ENCODE measurements at places on chromosomes 6 and 20.

DNA sequence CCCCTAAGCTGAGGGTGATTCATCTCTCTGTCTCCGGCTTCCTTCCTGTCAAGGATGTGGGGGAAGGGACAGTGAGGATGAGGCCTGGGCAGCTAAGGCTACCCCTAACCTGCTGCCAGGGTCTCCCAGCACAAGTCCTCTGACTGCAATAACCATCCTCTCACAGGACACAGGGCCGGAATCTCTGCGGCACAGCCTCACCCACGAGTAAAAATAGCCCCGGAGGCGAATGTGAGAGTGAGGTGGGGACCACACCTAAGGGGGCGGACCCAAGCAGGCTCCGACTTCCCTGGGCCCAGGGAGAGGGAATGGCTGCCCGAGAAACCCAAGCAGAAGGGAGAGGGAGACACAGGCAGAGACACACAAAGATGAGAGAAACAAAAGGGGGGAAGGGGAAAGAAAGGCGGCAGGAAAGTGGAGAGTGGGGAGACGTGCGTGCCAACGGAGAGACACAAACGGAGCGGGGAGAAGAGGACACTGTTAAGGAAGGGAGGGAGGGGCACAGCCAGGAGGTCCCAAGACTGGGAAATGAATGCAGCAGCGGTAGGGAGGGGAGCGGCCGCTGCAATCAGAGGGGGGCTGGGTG is 1.4 kb downstream of the CLIC1 start:
- DNase-seq = no peak

DNA sequence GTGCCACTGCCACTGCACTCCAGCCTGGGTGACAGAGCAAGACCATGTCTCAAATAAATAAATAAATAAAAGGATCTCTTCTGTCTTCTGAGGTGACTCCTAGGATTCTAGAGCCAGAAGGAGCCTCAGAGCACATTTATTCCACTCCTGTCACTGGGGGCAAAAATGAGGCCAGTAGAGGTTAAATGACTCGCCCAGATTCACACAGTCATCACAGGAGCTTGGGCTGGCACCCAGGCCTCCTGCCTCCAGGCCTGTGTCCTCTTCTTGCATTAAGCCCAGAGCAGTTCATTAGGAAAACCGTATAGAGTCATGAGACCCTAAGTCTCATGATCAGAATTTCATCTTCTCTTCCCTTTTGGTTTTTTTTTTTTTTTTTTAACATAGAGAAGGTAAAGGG is 243.3 kb downstream of the NRN1 start:
- DNase-seq = no peak

DNA sequence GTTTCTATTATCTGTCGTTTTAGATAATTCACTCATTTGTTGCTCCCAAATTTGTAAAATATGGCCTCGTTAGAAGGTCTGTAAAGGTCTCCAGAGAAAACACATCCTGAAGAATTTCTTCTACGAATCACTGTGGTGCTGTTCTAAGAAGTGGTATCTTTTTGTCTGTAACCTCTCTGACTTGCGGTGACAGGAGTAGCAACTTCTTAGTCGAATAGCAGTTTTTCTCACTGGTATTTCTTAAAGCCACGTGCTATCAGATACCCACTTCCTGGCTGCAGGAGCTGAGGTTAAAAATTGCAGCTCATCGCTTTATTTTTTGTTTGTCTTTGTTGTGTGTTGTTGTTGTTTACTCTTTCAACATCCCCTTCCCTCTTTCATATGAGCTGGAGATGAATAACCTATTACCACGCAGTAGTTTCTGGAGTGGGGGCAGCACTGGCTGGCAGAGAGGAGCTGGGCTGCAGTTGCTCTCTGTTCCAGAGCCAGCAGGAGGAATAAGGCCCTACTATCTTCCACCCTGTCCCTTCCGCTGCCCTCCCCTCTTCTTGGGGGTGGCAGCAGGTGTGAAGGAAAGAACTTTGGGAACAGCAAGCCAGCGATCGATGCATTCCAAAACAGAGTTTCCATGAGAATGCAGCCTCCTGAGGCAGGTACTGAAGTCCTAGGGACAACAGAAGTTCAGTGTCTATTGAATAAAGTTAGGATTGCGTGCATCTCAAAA is 64.7 kb downstream of the C6orf118 start:
- no peak for DNase-seq

DNA sequence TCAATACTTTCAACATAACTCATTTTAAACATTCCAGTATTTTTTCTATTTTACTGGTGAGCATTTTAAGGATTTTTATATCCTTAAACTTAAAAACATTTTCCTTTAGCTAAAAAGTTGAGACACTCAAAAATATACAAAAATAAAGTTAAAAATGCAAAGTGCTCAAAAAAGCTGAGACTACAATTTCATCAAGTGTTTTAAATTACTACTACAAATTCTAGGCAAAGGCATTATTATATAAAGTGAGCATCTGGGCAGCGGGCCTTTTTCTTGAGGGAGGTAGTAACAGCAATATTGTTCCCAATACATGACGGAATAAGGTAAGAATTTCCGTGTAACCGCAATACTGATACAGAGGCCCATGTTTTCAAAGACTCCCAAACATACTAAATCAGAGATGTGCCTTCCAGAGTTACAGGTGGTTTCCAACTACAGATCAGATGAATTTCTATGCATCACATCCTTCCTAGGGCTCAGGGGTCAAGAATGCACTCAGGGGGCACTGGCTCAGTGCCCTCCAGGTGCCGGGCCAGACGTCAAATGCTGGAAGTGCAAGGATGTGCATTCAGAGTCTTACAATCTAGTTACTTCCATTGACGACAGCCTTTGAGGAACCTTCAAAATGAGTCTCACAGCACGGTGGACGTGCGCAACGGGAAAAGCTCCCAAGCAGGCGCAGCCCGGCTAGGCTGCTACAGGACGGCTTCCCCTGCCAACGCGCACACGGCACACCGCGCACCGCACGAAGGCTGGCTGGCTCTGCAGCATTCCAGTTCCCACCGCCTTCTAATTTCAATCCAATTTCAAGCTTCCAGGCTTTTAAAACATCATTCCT is 1.7 kb downstream of the PHF10 start:
- DNase-seq = no peak

- no peak for DNase-seq
Measured at GRCh38 chr6:89501222-89501621, 68.3 kb downstream of the ANKRD6 start.

- no peak for DNase-seq
Measured at GRCh38 chr20:35404614-35405259, 7.0 kb downstream of the UQCC1 start.

- no peak for DNase-seq
Measured at GRCh38 chr6:141688916-141689315, 443.8 kb upstream of the GJE1 start.

DNA sequence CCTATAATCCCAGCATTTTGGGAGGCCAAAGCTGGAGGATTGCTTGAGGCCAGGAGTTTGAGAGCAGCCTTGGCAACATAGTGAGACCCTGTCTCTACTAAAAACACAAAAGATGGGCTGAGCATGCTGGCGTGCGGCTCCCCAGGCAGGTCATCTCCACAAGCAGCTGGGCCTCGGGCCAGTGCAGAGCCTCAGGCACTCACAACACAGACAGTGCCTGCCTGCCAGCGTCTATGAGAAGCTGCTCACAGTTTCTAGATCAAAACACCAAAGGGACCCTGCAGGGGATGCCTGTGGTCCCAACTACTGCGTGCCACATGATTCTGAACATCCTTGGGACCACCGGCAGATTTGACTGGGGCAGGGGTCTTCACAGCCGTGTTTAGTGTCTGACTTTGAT is 59.4 kb downstream of the GINS1 start:
- no peak for DNase-seq

GRCh38 chr20:18144541-18145099 is 7.0 kb downstream of the KAT14 start:
- DNase-seq = no peak

DNA sequence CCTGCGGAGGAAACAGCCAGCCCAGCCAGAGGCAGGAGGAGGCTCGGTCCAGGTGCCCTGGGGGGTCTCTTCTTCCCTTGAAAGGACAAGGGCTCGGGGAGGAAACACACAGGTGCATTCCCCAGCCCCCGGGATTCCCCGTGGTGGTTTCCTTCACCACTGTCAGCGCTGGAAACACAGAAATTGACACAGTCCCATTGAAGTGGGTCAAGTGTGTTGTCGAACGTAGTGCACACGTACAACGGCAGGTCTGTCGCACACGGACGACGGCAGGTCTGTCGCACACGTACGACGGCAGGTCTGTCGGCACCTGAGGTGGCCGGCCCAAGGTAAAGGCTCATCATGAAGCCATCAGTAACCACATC is 80.9 kb downstream of the DLL1 start:
- DNase-seq = no peak

- no peak for DNase-seq
Measured at GRCh38 chr6:53301801-53302537, 46.8 kb downstream of the ELOVL5 start.

- DNase-seq = no peak
Measured at GRCh38 chr20:9454791-9455190, 59.6 kb upstream of the LAMP5 start.

- no peak for DNase-seq
Measured at GRCh38 chr6:158774717-158775449, 44.3 kb downstream of the EZR start.

- DNase-seq = no peak
Measured at GRCh38 chr6:147621263-147621662, 112.8 kb downstream of the SAMD5 start.

- no peak for DNase-seq
Measured at GRCh38 chr6:162450358-162450757, 277.2 kb downstream of the PRKN start.

- DNase-seq = no peak
Measured at GRCh38 chr6:91562955-91563354, 976.1 kb upstream of the MAP3K7 start.

DNA sequence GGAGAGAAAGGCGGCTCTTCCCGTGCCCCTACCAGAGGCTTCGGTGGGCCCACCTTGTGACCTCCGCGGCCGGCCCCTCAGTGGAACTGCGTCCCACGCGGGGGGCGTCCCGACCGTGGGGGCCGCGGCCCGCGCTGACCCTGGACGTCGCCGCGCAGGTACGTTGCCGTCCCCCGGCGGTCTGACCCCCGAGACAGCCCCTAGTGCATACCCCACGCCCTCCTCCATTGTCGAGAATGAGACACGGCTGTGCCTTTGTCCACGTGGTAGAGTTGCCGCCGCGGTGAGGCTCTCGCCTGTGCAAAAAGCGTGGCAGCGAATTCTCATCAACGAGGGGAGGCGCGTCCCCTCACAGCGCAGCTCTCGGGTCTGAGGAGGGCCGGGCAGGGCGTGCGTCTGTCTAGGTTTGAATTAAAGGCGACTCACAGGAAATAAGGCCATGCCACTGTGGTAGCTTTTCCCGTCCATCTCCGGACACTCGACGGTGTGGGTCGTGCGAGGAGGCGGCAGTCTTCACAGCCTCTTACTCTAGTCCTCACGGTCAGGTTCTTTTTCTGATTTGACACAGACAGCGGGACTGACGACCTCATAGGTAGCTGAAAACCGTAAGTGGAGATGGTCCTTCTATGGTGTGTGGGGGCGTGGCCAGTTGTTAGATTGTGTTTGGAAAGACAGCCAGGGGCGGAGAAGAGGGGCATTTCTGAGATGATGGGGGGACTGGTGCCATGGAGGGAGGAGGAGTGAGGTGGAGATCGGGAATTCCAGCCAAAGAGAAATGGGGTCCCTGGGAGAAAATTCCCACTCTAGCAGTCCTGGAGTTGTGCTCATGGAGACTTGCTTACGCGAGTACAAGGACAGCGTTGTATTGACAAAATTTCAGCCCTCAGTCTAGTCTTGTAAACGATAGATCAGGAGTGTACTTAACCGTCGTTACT is 580 bp downstream of the NXT1 start:
- DNase-seq = no peak

GRCh38 chr20:59150821-59151251 is 12.8 kb upstream of the ZNF831 start:
- DNase-seq = no peak

DNA sequence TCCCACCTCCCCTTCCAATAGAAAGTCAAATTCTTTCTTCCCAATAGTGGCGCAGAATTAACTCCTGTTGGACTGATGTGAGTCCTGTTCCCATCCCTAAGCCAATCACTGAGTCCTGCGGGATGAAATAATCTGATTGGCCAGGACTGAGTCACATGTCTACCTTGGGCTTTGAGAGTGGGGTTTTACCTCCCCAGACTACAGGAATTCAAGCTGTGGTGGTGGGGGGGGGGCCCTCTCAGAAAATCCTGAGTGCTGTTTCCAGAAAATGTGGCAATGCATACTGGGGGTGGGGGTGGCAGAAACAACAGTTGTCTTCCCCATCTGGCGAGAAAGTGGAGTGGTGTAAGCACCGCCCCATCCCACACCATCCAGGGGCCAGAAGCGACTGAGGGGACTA is 65.7 kb downstream of the CTCFL start:
- no peak for DNase-seq

DNA sequence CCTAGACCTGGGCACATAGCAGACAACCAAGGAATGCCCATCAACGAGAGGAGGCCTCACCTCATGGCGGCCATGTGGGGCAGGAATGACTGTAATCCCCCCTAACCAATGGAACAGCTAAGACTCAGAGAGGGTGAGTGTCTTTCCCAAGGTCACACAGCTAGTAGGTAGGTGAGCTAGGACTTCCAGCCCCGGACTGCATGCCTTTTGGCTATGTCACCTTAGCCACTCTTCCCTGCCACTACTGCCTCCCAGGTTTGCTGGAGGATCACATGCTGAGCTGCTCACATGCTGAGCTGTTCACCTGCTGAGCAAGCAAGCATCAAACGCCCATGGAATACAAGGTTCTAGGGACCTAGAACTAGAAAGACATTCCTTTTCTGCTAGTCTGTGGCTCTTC is 188.5 kb upstream of the PMEPA1 start:
- no peak for DNase-seq

- DNase-seq = no peak
Measured at GRCh38 chr20:43432498-43432897, 25.2 kb upstream of the SRSF6 start.

DNA sequence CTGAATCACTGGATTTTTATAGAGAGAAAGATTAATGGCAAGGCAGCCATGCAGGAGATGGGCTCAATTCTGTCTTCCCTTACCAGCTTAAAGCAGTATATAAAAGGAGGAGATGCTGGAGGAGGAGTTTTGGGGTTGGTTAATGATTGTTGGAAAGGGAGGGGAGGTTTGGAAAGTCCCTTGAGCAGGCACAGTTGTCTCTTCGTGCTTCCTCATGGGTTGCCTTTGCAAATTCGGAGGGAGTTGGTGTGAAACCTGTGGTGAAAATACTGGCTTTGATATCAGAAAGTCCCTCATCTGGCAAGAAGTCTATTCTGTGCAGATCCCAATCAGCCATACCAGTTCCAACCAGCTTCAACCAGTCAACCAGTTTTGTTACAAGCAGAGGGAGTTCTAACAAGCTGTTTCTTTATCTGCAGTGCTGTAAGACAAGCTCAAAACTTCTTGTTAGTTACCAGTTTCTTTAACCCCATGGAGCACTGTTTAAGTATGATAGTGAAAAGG is 107.0 kb downstream of the HIVEP1 start:
- no peak for DNase-seq

- no peak for DNase-seq
Measured at GRCh38 chr6:20200761-20201630, 11.3 kb downstream of the MBOAT1 start.

- no peak for DNase-seq
Measured at GRCh38 chr6:2641044-2641725, 109.5 kb downstream of the MYLK4 start.

Data from NCI-H187 treated with DMSO at 0.1 percent for 48 hours (cell line).